ENCODE measurements at places on chromosomes 12 and 14.
A peak's percentile ranks its signal among the peaks of the same experiment; 100 is the strongest.

GRCh38 chr14:76694106-76694505 lies 67.2 kb upstream of the VASH1 start:
- DNase-seq: no peak

DNA sequence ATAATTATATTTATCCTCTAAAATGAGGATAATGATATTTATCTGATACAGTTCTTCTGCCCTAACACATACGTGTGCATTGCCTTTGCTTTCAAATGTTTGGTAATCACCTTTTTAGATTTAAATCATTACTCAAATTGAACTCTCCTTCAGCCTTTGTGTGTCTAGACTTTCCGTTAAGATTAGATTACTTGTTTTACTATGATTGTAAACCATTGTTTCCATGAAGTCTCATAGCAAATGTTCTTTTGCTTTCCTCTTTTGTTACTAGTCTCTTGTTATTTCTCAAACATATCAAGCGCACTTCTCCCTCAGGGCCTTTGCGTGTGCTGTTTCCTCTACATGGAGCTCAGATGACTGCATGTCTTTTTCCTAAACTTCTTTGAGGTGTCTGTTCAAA lies 63.7 kb downstream of the ETV6 start:
- DNase-seq: no peak

GRCh38 chr12:71947645-71948105 lies 9.0 kb downstream of the TPH2 start:
- DNase-seq: peak; percentile 91

DNA sequence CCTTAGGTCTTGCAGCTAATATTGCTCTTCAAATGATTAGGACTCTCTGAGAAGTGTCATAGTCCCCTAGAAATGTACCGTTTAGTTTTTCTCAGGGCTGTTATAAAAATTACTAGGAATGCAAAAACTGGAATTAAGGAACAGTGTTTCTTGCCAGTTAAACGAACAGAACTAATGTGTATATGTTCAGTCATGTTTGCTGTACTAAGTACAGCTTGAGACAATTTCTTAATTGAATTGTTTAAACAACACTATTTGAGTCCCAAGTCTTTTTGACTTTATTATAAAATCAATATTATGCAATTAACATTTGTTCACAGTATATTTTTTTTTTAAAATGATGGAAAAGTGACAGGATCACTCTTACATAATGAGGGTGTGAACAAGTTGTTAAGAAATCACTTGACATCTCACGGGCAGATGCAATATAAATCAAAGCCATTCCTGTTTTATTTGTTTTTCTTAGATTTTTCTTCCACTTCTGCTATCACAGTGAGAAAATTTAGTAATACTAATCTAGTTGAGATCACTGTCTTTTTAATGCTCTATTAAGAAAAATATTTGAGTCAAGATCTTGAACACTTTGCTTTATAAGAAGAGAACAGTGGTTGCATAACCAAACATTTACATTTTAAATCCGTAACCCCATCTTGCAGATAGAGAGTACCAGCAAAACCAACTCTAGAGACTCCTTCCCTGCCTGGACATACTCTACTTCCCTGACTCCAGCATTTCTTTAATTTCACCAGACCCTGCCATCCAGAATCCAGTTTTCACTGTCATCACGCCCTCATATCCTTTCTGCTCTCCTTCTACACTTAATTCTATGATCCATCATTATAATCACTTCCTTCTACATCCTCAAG lies 140.7 kb upstream of the KITLG start:
- no peak for DNase-seq

GRCh38 chr12:14959916-14960496 lies 1.4 kb downstream of the ARHGDIB start:
- DNase-seq: no peak

- DNase-seq: no peak
Observed at GRCh38 chr12:19138551-19138950, 9.0 kb downstream of the PLEKHA5 start.

DNA sequence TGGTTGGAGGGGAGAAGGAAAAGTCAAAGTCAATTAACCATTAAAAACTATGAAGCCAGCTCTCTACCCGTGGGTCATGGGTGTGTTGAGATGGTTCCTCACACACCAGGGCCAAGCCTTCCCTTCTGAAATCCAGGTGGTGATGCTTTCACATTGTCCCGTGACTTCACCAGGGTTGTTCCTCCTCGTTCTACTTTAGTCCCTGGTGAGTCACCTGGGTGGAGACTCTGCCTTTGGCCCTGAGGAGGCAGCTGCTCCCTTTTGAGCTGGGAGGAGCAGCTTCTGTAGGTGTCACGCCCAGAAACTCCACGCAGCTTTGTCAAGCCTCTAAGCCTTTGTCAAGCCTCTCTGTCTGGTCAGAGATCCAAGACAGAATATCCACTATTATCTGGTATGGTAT lies 348.3 kb downstream of the BMP4 start:
- no peak for DNase-seq

- DNase-seq: no peak
Observed at GRCh38 chr14:102055181-102055901, 31.5 kb downstream of the HSP90AA1 start.

- no peak for DNase-seq
Observed at GRCh38 chr12:3047961-3048360, 29.2 kb upstream of the TSPAN9 start.

DNA sequence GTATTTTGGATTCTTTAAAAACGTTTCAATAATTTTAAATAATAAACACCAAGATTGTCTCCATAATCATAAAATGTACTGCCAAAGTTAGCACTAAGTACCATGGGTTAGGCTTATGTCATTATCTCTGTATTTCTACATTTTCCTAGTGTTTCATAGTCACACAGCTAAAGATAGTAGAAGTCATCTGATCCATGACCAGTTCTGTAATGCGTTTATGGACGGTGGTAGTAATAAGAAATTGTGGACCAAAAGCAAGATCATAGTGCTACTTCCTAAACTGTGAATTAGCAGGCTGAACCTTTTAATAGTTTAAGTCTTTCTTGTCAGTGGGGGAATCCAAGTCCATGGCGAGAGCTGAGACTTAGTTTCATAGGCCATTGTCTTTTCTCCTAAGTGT lies 142.1 kb downstream of the AKAP6 start:
- DNase-seq: no peak

GRCh38 chr14:68349900-68350629 lies 442.8 kb downstream of the ZFP36L1 start:
- peak; percentile 85 for DNase-seq

- DNase-seq: no peak
Observed at GRCh38 chr12:3976351-3976938, 103.2 kb upstream of the PARP11 start.

- DNase-seq: peak; percentile 2
Observed at GRCh38 chr12:75658901-75659823, 147.8 kb upstream of the KRR1 start.

- no peak for DNase-seq
Observed at GRCh38 chr12:75048767-75049166, 160.9 kb downstream of the KCNC2 start.

DNA sequence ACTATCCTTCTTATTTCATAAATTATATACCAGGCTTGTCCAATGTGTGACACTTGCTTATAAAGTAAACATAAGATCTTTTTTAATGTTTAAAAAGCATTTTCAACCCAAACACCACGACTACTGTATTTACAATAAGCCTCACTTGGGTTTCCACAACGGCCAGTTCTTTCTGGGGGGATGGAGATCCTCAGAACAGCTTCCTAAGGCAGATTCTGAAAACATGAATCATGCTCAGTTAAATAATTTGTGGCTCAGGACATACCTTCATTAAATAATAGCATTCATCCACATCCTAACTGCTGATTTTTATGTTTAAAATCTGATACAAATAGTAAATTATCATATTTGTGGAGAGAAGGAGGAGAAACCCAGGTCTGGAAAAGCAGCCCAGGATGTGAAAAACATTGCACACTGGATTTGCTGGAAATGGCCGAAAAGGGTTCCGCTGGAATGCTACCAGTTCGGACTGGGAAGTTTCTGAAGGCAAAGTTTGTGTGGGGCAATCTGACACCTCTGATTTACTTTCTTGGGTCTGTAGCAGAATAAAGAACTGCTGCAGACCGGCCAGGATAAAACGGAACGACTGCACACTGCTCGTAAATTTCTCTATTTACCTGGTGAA lies 597 bp downstream of the GLT8D2 start:
- no peak for DNase-seq

DNA sequence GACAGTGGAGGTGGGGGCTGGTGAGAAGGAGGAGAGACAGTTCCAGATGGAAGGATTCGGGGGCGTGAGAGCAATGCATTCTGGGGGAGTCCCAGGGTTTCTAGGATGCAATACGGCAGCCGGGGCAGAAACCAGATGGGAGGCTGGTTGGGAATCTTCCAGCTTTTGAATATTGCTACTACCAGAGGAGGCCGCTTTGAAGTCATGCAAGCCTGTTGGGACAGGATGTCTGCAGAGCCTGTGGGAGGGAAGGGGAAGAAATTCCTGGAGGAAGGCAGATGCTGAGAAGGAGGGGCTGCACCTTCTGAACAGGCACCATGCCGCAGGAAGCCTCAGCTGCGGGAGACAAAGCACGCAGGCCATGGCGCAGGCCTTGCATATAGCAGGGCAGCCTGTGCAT lies 105.4 kb downstream of the APAF1 start:
- no peak for DNase-seq

GRCh38 chr12:90854136-90854689 lies 100.8 kb downstream of the CCER1 start:
- peak; percentile 28 for DNase-seq

DNA sequence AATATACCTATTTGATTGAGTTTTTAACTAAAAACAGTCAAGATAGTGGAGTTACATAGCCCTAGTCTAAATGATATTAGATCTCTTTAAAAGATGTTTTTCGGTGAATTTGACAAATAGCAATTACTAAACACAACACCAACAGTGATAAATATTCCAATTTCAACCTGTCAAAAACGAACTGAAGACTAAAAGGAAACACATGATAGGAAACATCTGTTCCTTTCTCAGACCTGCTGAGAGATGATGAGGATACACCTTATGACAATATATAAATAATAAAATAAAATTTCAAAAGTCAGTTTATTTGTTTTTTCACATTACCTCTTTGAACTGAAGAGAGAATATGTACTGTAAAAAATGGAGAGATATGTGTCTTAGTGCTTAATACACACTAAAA lies 232.7 kb downstream of the RASSF9 start:
- DNase-seq: no peak

DNA sequence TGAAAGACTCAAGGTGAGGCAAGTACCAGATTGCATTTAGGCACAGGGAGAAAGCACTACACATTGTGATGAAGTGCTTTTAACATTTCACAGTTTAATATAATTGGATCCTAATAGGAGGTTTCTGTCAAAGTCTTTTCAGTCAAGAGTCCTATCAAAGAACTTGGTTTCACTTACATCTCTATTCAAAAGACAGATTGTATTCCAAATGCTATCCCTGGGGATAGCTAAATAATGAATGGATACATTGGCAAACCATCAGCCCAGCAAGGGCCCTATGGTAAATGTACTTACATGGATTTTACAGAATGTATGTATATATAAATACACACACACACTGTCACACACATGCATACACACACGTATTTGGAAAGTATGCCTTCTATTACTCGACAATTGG lies 655.5 kb upstream of the FLRT2 start:
- DNase-seq: no peak

GRCh38 chr14:98705871-98706300 lies 566.1 kb downstream of the BCL11B start:
- DNase-seq: no peak

DNA sequence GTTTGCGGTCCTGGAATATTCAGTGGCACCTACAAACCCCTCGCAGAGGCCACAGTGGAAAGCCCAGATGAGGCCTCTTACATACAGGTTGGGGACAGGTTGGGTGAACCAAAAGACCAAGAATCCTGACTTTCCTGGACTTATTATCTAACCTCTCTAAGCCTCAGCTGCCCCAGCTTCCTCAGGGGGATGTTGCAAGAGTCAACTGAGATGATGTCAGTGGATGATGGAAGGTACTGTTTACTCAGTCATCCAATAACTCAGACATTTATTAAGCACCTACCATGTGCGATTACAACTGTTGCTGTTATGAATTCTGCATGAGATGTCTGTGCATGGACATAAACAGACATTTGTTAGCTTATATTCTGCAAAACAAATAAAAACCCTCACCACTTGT lies 72.8 kb downstream of the RFX4 start:
- no peak for DNase-seq

DNA sequence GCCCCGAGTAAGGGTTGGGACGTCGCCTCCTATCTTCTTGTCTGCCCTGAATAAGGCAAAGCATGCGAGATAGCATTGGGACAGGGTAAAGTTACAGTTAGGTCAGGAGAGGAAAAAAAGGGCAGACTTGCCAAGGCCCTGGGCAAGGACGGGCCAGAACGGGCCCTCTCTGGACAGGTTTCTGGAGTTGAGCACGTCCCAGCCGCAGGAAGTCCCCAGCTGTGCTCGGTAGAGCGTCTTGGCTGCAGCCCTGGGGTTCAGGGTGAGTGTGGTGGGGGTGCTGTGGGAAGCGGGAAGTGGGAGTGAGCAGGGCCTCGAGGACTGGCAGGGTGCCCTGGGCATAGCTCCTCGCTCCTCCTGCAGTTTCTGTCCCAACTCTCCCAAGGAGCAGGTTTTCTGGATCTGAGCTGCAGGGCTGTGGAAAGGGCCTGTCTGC lies 5.4 kb downstream of the RPS6KL1 start:
- DNase-seq: no peak

GRCh38 chr12:108047071-108047550 lies 82.0 kb upstream of the WSCD2 start:
- DNase-seq: no peak

DNA sequence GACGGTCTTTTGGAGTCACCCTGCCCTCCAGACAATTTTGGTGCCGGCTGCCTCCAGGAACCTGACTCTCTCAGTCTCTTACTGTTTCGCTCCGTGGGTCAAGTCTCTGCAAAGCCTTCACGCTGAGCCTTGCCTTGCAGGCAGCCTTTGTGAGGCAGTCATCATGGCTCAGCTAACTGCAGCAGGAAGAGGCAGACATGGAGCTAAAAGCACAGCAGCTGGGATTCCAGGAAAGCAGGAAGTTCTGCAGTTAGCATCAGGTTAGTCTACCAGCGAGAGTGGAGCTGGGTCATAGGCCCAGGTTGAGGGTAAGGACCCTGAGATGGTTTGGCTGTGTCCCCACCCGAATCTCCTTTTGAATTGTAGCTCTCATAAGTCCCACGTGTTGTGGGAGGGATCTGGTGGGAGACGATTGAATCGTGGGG lies 305.4 kb downstream of the PCNX1 start:
- no peak for DNase-seq

GRCh38 chr14:69593018-69593677 lies 18.2 kb upstream of the SUSD6 start:
- no peak for DNase-seq

Data from NCI-H2081 treated with DMSO at 0.1 percent for 48 hours (cell line).